ENCODE measurements at places on chromosomes 4 and X.

DNA sequence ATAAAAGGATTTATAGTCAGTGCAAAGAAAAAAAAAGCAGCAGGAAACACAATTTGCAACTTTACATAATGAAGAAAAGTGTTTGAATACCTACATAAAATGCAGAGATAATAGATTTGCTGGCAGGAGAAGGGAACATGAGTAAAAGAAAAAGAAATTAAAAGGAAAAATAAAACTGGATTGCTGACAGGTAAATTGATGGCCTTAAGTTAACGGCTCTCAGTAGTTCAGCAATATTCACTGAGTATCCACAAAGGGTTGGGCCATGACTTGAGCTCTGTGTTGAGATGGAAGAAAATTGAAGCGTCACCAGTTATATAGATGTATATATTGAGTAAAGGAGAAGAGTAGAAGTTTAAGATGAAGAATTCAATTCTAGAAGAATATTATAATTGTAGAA, 330.1 kb upstream of the VCX start:
- DNase-seq, result no peak

DNA sequence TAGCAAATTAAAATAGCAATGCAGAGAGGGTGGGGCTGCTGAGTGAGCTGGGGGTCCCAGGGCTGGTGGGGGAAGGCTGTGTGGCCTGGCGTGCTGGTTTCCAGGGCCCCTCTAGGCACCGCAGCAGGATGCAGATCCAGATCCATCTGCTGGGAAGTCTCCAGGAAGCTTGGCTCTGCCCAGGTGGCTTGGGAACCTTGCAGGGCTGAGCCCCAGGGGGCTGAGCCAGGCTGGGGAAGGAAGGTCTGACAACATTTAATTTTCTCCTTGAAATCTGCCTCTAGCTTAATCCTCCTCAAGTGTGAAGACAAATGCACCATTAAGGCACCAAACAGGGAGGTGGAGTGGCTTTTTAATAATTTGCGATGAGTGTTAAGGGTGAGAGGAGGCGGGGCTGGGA, 31.7 kb downstream of the SORCS2 start:
- no peak for DNase-seq

DNA sequence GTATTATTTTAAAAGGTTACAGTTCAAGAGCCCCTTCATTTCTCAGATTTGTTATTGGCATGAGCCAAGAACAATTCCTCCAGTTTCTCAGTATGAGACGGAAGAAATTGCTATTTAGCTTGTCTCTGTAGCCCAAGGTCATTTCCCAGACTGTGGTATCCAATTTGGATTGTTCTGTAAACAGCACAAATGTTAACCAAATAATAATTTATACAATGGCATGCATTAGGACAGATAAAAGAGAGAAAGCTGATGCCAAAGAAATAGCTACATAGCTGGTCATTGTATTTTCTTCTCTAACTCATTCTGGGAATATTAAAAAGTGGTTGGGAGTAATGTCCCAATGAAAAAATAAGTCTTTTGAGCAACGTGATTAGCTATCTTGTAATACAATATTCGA, 134.6 kb upstream of the NPY2R start:
- no peak for DNase-seq

GRCh38 chr4:77036206-77036605, 39.6 kb downstream of the CCNI start:
- no peak for DNase-seq

DNA sequence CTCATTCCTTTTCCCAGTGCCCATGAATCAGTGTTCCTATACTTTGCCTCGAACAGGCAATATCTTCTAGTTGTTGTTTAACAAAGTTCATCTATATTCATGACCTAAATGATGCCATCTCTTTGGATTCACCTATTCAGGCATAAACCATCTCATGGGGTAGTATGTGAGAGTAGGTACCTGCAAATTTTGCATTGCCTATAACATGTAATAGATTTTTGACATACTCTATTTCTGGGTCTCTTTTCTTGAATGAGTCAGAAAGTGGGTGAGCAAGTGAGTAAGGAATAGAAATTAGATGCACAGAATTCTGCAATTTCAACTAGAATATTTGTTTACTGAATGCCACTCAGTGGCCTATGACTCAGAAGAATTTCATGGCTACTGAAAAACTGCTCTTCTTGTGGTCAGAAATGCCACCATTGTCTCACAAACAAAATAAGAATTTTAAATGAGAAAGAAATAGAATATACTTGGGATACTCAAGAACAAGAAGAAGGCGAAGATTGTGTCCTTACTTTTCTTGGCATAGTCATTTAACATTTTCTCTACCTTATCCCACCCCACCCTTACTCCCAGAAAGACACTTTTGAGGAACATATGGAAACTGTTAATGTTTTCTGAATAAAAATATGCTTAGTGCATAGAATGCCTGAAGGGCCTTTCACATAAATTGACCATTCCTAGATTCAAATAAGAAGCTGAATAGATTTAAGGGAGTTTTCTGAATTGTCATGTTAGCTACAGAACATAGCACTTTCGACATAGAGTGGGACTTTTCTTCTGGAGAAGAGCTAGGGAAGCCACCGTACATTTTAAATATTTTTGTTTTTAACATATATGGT, 86.8 kb downstream of the HHIP start:
- no peak for DNase-seq

DNA sequence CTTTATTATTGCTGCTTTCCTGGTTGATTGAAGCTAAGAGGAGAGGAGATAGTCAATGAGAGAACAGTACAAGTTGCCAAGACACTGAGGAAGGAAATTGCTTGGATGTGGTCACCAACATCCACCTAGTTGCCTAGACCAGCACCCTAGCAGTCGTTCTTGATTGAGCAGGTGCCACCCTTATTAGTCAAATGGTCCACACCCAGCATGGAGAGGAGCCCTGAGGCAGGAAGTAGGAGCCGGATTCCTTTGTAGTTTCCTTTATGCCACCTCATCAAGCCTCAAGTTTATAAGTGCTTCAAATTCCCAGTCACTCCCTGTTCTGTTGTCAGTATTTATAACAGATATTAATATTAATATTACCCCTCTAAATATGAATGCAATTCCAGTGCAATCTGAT, 19.1 kb downstream of the PAGE2 start:
- no peak for DNase-seq

DNA sequence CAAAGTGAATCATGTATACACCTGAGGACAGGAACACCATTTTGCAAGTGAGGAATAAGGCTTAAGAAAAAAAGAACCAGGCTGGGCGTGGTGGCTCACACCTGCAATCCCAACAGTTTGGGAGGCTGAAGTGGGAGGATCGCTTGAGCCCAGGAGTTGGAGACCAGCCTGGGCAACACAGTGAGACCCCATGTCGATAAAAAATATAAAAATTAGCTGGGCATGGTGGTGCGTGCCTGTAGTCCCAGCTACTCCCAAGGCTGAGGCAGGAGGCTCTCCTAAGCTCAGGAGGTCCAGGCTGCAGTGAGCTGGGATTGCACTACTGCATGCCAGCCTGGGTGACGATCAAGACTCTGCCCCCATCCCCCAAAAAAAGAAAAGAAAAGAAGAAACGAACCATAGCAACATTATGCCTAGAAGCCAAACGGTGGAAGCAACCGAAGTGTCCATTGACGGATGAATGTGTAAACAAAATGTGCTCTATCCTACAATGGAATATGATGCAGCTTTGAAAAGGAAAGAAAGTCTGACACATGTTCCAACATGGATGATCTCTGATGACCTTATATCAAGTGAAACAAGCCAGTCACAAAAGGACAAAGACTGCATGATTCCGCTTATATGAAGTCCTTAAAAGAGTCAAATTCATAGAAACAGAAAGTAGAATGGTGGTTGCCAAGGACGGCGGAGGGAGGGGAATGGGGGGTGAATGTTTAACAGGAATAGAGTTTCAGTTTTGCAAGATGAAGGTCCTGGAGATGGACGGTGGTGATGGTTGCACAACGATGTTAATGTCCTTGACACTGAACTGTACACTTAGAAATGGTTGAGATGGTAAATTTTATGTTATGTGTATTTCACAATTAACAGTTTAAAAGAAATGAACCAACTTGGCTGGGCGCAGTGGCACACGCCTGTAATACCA, 8.6 kb upstream of the KIAA0232 start:
- DNase-seq, result no peak

GRCh38 chr4:168852933-168853713, 156.9 kb downstream of the CBR4 start:
- DNase-seq, result no peak

DNA sequence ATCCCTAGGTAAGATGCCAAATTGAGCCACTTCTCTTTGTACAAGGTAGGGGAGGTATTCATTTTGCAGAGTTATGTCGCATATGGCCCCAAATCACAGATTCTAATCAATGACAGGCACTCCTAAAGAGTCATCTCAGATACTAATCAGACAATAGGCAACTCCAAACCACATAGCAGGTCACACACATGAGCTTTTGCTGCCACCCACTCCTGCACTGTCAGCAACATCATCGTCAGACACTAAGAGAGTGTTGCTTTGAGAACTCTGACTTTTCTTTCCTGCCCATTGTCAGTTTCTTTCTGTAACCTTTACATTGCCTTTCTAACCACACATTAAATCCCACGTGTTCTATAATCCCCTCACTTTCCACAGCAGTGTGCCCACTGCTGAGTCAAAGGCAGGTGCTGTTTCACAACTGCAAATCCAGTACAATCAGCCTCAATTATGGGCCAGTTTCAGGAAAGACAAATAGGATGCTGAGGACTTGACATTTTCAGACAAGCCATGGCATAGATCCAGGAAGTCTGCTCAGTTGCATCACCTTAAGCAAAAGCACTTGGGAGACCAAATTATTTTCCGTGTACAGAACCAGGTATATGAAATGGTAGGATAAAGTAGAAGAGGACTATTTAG, 23.5 kb downstream of the TMEM31 start:
- DNase-seq, result no peak

GRCh38 chrX:120015145-120016067, 62.1 kb downstream of the RHOXF2B start:
- no peak for DNase-seq

DNA sequence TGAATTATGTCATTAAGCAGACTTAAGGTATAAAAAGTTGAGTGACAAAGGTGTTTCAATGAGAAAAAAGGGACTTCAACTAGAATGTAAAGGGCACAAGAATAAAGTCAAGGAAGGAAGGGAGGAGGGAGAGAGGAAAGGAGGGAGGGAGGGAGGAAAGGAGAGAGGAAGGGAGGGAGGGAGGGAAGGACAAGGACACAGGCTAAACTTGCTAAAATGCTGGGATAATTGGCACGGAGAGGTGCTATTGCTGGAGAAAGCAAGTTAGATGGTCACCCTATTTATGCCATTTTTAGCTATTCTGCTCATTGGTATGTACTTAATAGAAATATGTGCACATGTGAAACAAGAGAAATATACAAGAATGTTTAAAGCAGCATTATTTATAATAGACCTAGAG, 44.9 kb upstream of the SPP1 start:
- DNase-seq, result no peak
